Mammary epithelial cell (primary cell): ENCODE measurements at places on chromosomes 1 and 21. TPM values are rescaled to one million over a fixed set of nuclear protein-coding genes. Genes with fewer than 3 reads are reported as not detected.
A peak's percentile ranks its signal among the peaks of the same experiment; 100 is the strongest.

Gene ASAP3
- polyA plus RNA-seq: 11.1 TPM

GRCh38 chr1:8465013-8465412 is 147.1 kb downstream of the SLC45A1 start:
- DNase-seq: no peak

DNA sequence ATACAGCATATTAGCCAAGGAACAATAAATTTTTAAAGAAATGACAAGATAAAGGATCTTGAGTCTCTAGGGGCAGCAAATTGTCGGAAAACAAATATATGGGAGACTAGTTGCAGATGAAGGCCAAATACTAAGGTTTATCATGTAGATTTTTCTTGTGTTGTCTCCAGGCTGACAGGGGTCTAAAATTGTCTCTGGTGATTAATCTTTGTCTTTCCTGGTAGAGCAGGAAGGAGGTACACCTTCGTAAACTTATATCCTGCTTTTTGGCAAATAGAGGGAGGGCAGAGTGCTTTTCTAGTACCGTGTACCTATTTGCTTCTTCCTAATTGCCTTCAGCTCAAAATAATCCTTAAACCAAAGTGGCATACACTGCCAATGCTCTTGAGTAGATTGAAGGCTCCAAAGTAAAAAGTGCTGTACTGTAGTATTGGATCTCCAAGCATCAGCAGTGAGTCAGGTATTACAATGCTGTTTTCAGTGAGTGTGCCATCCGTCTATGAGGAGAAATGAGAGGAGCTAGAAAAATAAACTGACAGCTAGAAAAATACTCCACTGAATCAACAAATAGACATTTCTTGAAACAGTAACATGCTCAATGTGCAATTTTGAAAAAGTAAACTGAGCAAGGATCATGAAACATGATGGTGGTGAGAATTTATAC is 1.8 kb upstream of the LEPR start:
- peak; percentile 61 for DNase-seq

- DNase-seq: no peak
These were observed 62.1 kb downstream of the SNX7 start for GRCh38 chr1:98723574-98723973.

DNA sequence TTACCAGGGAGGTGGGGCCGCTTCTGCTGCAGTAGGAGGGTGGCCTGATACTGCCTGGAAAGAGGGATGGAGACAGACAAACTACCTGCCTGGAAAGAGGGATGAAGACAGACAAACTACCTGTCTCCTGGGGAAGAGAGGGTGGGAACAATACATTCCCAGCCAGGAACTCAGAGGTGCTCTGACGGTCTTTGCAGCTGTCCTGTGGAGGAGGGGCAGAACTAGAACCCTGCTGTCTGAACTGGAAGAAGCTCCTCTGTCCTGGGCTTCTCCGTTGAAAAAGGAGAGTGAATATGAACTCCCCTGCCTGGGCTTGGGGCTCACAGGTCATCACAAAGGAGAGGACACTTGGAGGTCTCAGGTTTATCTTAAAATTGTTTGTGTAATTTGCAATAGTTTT is 40.3 kb upstream of the ETV3 start:
- DNase-seq: no peak

Gene STUM
- polyA plus RNA-seq: not detected

GRCh38 chr1:174654560-174654959 is 206.8 kb downstream of the GPR52 start:
- no peak for DNase-seq

DNA sequence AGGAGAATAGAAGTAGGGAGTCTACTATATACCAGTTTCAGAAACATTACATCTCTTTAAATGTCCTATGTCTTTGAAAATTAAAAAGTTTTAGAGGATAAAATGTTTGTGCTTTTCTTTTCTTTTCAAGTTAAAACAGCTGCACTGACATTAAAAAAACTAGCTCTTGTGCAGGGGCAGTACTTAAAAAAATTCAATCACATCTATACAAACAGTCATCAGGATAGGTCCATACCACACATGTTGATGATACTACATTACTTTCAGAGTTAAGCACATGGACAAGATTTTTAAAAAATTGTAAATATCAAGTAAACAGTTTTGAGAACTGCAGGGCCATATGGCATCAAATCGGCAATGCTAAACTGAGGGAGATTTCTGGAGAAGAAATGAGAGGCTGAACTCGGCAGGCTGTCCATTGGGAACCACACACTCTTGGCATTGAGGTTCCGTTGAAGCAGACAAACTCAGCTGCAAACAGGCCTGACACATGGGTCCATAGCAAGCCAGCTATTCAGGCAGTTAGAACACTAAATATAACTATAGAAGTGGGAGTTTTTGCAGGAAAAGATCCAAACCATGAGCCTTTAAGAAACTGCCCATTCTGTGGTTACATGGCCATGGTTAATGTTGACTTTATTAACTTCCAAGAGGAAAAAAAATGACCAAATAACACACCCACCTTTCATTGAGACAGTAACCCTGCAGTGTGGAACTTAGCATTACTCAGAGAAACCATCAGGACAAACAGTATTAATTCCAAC is 84.5 kb upstream of the BCL10 start:
- DNase-seq: peak; percentile 20
